ENCODE measurements at places on chromosomes 7 and 10. TPM values are rescaled to one million over a fixed set of nuclear protein-coding genes. Genes with fewer than 3 reads are reported as not detected.

GRCh38 chr10:8053446-8054243, 843 bp upstream of the GATA3 start:
- peak overlapping the region; percentile 59 for H3K4me3 ChIP-seq
- H3K36me3 ChIP-seq: peaks cover 7% of the 10 kb centered on the region
- H3K4me1 ChIP-seq: peaks cover 28% of the 10 kb centered on the region
- no peak overlapping the region for H3K27ac ChIP-seq
- H3K27me3 ChIP-seq: peaks cover 54% of the 10 kb centered on the region

- H3K27me3 ChIP-seq: no peaks in the 10 kb centered on the region
- no peak overlapping the region for H3K4me3 ChIP-seq
- peak overlapping the region; percentile 3 for H3K27ac ChIP-seq
- peaks cover 30% of the 10 kb centered on the region for H3K4me1 ChIP-seq
These were observed 52.5 kb downstream of the NCAPG2 start for GRCh38 chr7:158651968-158652565.

- H3K27ac ChIP-seq: no peak within 1 kb of the TSS
- H3K4me1 ChIP-seq: peaks cover 39% of the 10 kb centered on the region
- peaks cover 4% of the 10 kb centered on the region for H3K36me3 ChIP-seq
- peaks cover 76% of the 10 kb centered on the region for H3K27me3 ChIP-seq
These were observed at the start of gene HOXA11 for GRCh38 chr7:27185013-27185853. HOXA11 (minus strand) TSS chr7:27185232; CDS start chr7:27185144, 88 bp downstream.

DNA sequence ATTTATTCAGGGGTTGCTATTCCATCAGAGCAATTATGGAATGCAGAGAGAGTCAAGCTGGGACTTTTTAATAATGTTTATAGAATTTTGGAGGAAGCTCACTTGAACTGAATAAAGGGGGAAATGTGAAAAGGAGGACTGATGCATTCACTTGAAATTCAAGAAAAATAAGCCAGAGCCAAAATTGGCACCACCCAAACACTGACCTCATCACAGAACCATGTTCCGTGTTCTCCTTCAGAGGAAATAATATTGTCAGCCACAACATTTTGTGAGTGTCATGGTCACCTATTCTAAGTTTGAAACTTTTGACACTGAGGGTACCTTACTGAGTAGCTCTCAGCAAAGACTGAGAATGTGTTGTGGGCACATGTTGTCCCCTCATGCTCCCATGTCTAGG, 207.0 kb downstream of the ANK3 start:
- H3K27me3 ChIP-seq: no peaks in the 10 kb centered on the region
- H3K27ac ChIP-seq: peak overlapping the region; percentile 92
- peaks cover 50% of the 10 kb centered on the region for H3K4me1 ChIP-seq
- peaks cover 3% of the 10 kb centered on the region for H3K36me3 ChIP-seq

DNA sequence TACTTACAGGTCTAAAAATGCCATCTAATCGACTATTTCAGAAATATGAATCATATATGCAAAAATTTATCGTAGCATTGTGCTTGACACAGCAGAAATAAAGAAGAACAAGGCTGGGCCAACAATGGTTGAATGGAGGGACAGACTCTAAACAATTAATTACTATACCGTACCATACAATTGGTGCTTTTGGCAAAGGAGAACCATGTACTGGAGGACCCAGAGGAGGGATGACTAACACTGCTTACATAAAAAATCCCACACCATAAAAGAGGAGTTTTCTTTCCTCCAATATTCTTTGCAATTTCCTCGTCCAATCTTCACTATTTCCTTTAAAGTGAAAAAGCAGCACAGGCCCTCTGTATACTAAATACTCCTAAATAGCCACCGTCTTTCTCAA, 94.1 kb downstream of the SGMS1 start:
- no peak overlapping the region for H3K4me3 ChIP-seq
- H3K27me3 ChIP-seq: no peaks in the 10 kb centered on the region
- peaks cover 1% of the 10 kb centered on the region for H3K36me3 ChIP-seq
- no peak for DNase-seq

- DNase-seq: no peak
- no peaks in the 10 kb centered on the region for H3K36me3 ChIP-seq
- peaks cover 27% of the 10 kb centered on the region for H3K4me1 ChIP-seq
These were observed 101.1 kb upstream of the BMPER start for GRCh38 chr7:33804140-33804660.

DNA sequence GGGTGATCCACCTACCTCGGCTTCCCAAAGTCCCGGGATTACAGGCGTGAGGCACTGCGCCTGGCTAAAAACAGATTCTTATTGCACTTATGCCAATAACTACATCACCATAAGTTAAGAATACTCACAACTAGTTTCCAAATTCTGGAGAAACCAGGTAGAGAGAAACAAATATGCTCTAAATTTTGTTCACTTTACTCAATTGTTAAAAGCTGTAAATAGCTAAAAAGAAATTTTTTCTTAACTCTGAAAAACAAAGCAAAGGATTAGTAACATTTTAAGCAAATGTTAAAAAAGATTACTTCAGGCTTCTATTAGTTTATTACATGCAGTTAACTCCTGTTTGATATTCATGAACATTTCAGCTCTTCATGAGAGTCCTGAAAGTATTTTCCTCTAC, 28.3 kb upstream of the ZMIZ2 start:
- no peaks in the 10 kb centered on the region for H3K27me3 ChIP-seq
- H3K4me3 ChIP-seq: no peak overlapping the region

GRCh38 chr7:8823486-8823885, 390.1 kb downstream of the NXPH1 start:
- no peak overlapping the region for H3K27ac ChIP-seq
- no peaks in the 10 kb centered on the region for H3K36me3 ChIP-seq
- DNase-seq: no peak
- peaks cover 3% of the 10 kb centered on the region for H3K27me3 ChIP-seq

GRCh38 chr7:74312418-74313028, 23.3 kb downstream of the CLIP2 start:
- no peak overlapping the region for H3K27ac ChIP-seq
- no peak for DNase-seq
- peaks cover 13% of the 10 kb centered on the region for H3K4me1 ChIP-seq
- H3K4me3 ChIP-seq: no peak overlapping the region
- peaks cover 5% of the 10 kb centered on the region for H3K36me3 ChIP-seq

Gene TFAM
- 14.8 TPM for total RNA-seq

Measured in chondrocyte (in vitro differentiated cells).